CD4-positive, alpha-beta T cell treated with Interferon alpha-2 for 1 hour (primary cell): ENCODE measurements at places on chromosomes 5 and 9.

DNA sequence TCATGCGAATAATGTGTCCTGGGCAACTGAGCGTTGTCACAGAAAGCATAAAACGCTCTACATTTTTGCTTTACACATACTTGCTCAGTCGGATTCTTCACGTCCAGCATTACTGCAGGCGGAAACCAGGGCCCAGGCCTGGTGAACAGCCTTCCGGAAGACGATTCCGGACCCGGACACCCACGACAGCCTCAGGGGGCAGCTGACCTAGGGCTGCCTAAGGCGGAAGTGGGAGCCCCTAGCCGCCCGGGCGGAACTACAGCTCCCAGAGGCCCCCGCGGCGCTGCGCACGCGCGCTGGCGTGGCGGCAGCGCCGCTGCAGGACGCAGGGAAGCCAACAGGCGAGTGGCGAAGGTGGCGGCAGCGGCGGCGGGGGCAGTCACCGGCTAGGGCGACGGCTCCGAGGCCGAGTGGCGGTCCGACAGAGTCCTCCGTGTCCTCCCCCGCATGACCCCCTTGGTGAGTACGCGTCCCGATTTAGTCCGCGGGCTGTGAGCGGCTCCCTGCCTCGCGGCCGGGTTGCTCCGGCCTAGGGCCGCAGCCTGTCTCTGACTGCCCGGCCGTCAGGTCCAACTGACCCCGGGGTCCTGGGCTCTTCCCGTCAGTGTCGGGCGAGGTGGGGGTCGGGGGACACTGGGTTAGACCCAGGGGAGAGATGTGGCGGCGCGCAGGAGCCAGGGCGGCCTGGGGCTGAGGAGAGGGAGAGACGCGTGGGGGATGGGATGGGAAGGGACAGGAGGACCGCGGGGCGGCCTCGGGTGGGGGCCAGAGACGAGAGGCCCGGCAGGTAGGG is at the start of gene GAPVD1:
GAPVD1 (plus strand) TSS at position 326 of the 793 bp plus-strand sequence. CDS start 37,096 bp downstream, outside the sequence.
- peak; percentile 91 for DNase-seq

DNA sequence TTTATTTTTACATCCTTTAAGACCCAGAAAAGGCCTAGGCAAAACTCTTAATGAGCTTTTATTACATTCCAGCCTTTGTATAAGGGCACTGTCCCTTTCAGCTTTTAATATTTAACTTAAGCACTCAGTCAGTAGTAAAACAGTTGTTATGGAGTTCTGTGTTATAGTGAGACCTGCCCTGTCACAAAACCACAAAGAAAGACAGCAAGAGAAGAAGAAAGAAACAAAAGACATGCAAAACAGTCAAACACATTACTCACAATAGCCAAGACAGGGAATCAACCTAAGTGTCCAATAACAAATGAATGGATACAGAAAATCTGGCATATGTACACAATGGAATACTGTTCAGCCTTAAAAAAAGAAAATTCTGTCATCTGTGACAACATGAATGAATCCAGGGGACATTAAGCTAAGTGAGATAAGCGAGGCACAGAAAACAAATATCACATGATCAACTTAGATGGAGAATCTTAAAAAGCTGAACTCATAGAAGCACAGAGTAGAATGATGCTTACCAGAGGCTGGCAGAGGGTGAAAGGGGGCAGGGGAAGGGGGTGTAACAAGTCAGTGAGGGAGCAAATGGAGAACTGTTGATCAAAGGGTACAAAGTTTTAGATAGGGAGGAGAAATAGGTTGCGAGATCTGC is 63.8 kb upstream of the CCNG1 start:
- no peak for DNase-seq

DNA sequence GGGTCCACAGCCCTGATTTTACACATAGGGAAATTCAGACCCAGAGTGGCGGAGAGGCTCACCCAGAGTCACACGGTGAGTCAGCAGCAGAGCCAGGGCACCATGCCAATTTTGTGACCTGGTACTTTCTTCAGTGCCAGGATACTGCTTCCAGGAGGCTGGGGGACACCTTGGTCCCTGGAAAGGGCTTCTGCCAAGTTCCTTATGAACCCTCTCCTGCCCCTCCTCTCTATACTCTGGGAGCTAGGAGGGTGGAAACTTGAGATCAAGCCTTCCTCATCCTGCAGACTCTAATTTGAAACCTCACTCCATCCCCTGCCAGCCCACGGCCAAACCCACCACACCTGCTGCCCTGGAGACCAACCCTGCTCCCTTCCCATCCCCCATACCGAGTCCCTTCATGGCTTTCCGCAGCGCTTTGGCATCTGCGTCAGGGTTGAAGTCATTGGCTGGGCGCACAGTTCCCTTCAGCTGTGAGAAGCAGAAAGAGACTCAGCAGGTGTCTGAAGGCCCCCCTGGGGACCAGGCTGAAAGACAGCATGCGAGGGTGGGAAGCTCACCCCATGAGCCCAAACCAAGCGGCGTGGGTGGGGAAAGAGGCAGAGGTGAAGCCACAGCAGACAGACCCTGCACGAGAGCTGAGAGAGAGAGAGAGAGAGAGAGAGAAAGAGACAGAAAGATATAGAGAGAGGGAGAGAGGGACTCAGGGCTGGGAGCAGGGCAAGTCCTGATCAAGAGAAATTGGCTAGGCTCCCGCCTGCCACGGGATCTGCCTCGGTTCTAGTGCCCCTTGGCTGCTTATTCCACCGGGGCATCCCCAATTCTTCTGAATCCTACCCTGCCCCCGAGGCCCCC is 33.5 kb downstream of the ANXA6 start:
- DNase-seq = peak; percentile 81

DNA sequence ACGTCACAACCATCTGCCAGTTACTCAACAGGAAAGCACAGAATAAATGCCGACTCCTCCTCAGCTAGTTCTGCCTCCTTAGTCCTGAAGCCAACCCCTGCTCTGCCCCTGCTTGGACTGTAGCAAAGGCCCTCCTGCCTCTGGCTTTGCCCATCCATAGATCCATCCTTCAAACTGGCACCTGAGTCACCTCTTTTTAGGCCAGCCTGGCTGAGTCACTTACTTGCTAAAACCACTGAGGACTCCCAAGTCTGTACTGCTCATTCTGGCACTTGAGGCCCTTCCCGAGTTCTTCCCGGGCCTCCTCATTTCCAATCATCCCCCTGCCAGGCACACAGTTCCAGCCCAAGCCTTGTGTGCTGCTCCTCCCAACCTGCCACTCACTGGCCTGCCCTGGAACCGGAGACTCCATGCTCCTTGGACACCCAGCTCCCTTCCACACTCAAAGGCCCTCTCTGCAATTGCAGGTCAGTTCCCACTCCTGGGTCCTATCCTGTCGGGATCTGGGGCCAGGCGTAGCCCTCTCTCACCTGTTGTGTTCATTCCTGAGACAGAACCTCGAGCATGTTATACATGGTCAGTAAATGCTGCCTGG is 220.1 kb downstream of the DAB2IP start:
- DNase-seq = no peak

DNA sequence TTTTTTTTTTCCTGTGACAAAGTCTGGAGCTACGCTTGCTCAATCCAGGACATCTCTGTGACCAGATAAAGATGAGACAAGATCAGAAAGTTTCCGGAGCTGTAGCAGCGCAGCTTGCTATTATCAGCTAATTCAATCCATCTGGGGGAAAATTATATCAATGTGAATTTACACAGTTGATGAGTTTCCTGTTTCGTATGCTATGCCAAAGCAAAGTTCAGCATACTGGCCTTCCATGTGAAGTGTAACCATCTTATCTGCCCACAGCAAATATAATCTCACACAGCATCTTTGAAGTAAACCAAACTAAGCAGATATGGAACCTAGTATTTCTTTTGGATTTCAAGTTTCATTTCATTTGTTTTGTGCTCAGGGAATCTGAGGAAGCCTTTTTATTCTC is 1767.7 kb downstream of the EFNA5 start:
- DNase-seq = no peak

GRCh38 chr9:120187758-120188157 is 392.2 kb downstream of the CDK5RAP2 start:
- no peak for DNase-seq

- DNase-seq = no peak
Measured at GRCh38 chr5:151195622-151196021, 28.3 kb downstream of the CCDC69 start.

DNA sequence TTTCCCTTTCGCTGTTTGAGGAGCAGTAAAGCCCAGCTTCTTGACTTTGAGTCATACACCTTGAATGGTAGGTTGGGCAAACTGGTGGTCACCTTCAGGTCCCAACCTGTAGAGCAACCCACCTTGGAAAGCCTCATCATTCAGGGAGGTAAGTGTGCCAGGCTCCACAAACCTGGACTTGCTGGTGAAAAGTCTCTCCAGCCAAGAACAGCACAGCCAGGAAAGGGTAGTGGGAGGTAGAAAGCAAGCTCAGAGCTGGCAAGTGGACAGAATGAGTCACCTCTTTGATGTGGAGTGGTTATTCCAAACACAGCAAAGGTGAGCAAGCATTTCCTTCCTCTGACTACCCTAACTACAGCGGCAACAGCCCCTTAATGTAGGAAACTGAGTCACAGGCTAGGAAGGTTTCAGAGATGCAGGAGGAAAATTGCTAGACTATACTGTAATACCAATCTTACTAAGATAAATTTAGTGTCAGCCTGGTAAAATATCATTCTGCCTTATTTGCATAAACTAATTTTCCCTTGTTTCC is 117.5 kb upstream of the MTAP start:
- DNase-seq = no peak

GRCh38 chr9:134698111-134698510 is 56.5 kb downstream of the COL5A1 start:
- no peak for DNase-seq

DNA sequence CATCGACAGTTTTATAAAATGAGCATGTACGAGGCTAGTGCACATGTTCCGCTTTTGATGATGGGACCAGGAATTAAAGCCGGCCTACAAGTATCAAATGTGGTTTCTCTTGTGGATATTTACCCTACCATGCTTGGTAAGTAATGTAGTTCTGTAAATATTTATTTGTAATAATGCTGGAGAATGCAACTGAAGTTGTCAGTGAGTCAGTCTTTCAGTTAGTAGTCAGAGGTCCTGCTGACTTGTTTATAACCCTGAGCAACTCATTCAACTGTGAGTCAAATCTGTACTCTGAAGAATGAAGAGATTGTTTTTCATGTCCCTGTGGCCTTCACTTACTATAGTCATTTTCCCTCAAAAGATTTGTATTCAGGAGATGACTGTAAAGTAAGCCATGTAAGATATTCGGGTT is 28.4 kb upstream of the GPR150 start:
- no peak for DNase-seq

- no peak for DNase-seq
Measured at GRCh38 chr5:2562036-2562435, 189.4 kb downstream of the IRX2 start.

DNA sequence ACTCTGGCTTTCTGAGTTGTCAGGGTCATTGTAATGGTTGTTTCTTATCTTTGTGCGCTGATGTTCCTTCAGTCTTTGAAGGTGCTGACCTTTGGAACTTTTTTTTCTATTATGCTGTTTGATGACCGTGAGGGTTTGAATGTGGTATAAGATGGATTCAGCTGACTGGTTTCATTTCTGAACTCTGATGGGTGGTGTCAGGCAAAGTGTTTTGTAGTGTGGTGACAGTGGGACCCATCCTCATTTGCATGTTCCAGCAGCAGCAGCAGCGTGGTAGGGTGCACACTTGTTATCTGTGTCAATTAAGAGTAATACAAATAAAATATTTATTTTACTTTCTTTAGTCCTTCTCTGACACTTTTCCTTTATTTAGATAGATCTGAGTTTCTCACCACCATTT is 227.7 kb upstream of the PRR16 start:
- no peak for DNase-seq

- no peak for DNase-seq
Measured at GRCh38 chr5:53173083-53173482, 63.5 kb upstream of the MOCS2 start.

DNA sequence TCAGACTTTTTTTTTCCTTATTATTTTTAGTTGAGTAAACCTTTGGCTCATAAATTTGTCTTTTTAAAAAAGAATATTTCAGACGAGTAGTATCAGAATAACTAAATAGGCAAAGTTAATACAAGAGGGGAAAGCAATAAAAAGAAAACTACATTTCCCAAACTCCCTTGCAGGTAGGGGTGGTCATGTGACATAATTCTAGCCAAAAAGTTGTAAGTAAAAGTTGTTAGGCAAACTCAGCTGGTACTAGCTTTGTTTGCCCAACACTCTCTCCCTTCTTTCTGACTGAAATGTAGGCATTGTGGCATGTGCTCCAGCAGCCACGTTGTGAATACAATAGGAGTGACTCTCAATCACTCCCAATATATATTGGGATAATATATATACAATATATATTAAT is 20.9 kb downstream of the GIN1 start:
- no peak for DNase-seq

DNA sequence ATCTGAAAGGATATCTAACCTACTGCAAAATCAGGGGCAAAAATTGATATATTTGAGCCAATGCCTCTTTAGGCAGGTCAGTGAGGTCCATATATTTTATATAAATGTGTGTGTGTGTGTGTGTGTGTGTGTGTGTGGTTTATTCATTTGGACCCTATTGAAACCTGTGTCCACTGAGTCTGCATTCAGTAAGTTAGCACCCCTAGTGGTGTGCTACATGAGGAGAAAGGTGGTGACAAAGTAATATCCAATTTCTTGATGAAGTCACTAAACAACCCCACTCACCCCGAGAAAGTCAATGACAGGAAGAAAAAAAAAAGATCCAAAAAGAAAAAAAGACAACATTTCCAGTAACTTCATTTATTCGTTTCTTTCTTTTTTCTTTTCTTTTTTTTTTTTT is 4.1 kb downstream of the FBXW11 start:
- DNase-seq = no peak

- DNase-seq = no peak
Measured at GRCh38 chr5:153823036-153823435, 215.7 kb downstream of the FAM114A2 start.

DNA sequence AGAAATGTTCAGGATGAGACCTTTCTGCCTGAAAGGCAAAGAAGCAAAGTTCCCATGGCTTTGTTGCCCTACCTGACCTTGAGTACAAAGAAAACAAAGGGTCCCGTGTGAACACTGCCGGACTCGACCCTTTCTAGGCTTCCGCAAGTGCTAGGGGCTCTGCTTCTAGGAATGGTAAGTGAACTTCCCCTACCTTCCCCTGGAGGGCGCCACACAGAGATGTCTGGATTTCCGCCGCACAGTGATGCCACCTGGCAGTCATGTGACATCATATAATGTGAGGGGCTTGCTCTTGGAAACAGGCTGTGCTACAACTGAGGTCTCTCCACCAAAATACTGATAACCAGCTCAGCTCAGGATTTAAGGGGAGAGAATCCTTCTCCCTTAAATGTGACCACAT is 56.6 kb downstream of the HSD17B3 start:
- DNase-seq = no peak

GRCh38 chr5:181044662-181045305 is 4.7 kb downstream of the BTNL9 start:
- DNase-seq = no peak

DNA sequence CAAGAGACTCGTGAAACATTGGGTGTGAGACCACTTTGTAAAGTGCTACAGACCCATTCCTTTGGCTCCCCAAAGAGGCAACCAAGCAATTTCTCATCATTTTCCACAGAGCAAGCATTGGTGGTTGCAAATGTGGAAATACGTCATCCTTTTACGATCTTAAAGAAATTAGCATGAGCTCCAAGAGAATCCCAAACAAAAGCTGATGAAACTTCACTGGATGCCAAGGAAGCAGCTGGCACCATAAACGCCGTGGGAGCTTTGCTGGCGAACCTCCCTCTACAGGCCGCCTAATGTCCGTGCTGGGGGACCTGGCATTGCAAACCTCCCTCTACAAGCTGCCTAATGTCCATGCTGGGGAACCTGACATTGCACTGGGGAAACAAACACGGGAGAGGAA is 432.4 kb downstream of the ACTL7B start:
- DNase-seq = no peak

GRCh38 chr9:83956086-83956435 is 24.0 kb downstream of the HNRNPK start:
- peak; percentile 50 for DNase-seq

GRCh38 chr9:98154678-98155077 is 35.7 kb upstream of the TRIM14 start:
- DNase-seq = no peak
